ENCODE measurements at places on chromosomes 12 and 14.

GRCh38 chr12:1890810-1891209 lies 27.6 kb downstream of the CACNA2D4 start:
- H3K4me1 ChIP-seq, result no peaks in the 10 kb centered on the region
- H3K27ac ChIP-seq, result no peak overlapping the region
- H3K27me3 ChIP-seq, result no peaks in the 10 kb centered on the region
- no peaks in the 10 kb centered on the region for H3K36me3 ChIP-seq

DNA sequence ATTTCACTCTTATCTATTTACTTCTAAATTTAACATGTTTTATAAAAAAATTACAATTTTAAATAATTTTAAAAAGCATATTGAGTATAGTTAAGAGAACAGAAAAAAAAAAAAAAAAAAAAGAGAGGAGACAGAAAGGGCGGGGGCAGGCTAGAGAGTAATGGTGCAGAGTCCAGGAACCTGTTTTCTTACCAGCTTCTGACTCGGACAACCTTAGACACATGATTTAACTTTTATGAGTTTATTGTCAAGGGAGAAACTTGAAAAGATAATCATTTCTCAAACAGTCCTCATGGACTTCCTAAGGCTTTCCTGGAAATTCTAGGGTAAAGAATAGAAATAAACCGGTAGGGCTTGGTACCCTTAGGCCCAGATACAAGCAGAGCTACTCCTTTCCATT lies 84.3 kb downstream of the RPS6KA5 start:
- no peak overlapping the region for H3K4me3 ChIP-seq
- no peak for DNase-seq
- no peak overlapping the region for H3K27ac ChIP-seq
- no peaks in the 10 kb centered on the region for H3K36me3 ChIP-seq
- peaks cover 5% of the 10 kb centered on the region for H3K4me1 ChIP-seq

GRCh38 chr14:65753061-65753460 lies 340.5 kb downstream of the FUT8 start:
- no peak overlapping the region for H3K4me3 ChIP-seq
- no peaks in the 10 kb centered on the region for H3K36me3 ChIP-seq
- no peaks in the 10 kb centered on the region for H3K4me1 ChIP-seq
- no peaks in the 10 kb centered on the region for H3K27me3 ChIP-seq

- no peak overlapping the region for H3K27ac ChIP-seq
- no peaks in the 10 kb centered on the region for H3K27me3 ChIP-seq
- H3K4me3 ChIP-seq, result no peak overlapping the region
- H3K4me1 ChIP-seq, result no peaks in the 10 kb centered on the region
- no peak for DNase-seq
Measured at GRCh38 chr14:89992273-89992672, 36.5 kb downstream of the TDP1 start.

- no peaks in the 10 kb centered on the region for H3K27me3 ChIP-seq
- H3K36me3 ChIP-seq, result no peaks in the 10 kb centered on the region
- no peaks in the 10 kb centered on the region for H3K4me1 ChIP-seq
- H3K27ac ChIP-seq, result no peak overlapping the region
- no peak overlapping the region for H3K4me3 ChIP-seq
- no peak for DNase-seq
Measured at GRCh38 chr12:66453844-66454243, 151.6 kb downstream of the HELB start.

GRCh38 chr12:74292351-74293194 lies 245.1 kb upstream of the ATXN7L3B start:
- H3K4me1 ChIP-seq, result no peaks in the 10 kb centered on the region
- no peaks in the 10 kb centered on the region for H3K27me3 ChIP-seq
- no peak for DNase-seq
- no peaks in the 10 kb centered on the region for H3K36me3 ChIP-seq

GRCh38 chr12:5280086-5280485 lies 151.8 kb upstream of the NTF3 start:
- no peak overlapping the region for H3K27ac ChIP-seq
- no peaks in the 10 kb centered on the region for H3K36me3 ChIP-seq

GRCh38 chr12:94372461-94372860 lies 87.2 kb downstream of the CEP83 start:
- H3K4me1 ChIP-seq, result no peaks in the 10 kb centered on the region
- H3K27ac ChIP-seq, result no peak overlapping the region
- no peaks in the 10 kb centered on the region for H3K27me3 ChIP-seq
- H3K36me3 ChIP-seq, result no peaks in the 10 kb centered on the region
- no peak overlapping the region for H3K4me3 ChIP-seq

- no peak for DNase-seq
- H3K27me3 ChIP-seq, result no peaks in the 10 kb centered on the region
- peak overlapping the region; percentile 78 for H3K4me3 ChIP-seq
- peak overlapping the region; percentile 81 for H3K27ac ChIP-seq
Measured at GRCh38 chr14:77707355-77707723, 484 bp downstream of the ALKBH1 start.

DNA sequence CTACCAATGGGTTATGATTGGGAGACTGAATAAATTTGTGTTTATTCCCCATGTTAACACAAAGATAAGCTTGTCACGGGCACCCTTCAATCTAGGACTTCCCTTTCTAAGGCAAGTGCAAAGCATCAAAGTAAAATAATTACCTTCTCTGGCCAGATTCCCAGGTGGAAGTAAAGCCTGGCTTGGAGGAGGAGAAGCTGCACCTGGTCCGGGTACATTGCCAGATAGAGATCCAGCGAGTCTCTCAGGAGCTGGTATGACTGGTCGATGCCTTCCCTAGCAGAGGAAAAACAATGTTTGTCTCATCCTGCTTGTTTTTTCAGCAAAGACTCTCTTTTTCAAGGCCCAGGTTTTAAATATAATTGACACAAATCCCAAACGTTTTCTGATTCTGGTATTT lies 24.9 kb downstream of the FBXO21 start:
- H3K27ac ChIP-seq, result no peak overlapping the region
- DNase-seq, result no peak
- H3K27me3 ChIP-seq, result no peaks in the 10 kb centered on the region
- no peak overlapping the region for H3K4me3 ChIP-seq
- H3K36me3 ChIP-seq, result peaks cover 12% of the 10 kb centered on the region

- no peak overlapping the region for H3K27ac ChIP-seq
- H3K27me3 ChIP-seq, result no peaks in the 10 kb centered on the region
- peaks cover 15% of the 10 kb centered on the region for H3K4me1 ChIP-seq
Measured at GRCh38 chr12:56074396-56074795, 5.6 kb upstream of the ERBB3 start.

- no peaks in the 10 kb centered on the region for H3K4me1 ChIP-seq
- H3K27ac ChIP-seq, result no peak overlapping the region
- DNase-seq, result no peak
- H3K36me3 ChIP-seq, result no peaks in the 10 kb centered on the region
- H3K27me3 ChIP-seq, result no peaks in the 10 kb centered on the region
Measured at GRCh38 chr12:102592134-102592533, 111.8 kb upstream of the IGF1 start.

GRCh38 chr14:101077481-101078074 lies 174.1 kb upstream of the RTL1 start:
- H3K27me3 ChIP-seq, result peaks cover 18% of the 10 kb centered on the region
- H3K36me3 ChIP-seq, result no peaks in the 10 kb centered on the region
- peaks cover 9% of the 10 kb centered on the region for H3K4me1 ChIP-seq
- DNase-seq, result no peak
- H3K27ac ChIP-seq, result no peak overlapping the region

- H3K36me3 ChIP-seq, result peaks cover 4% of the 10 kb centered on the region
- DNase-seq, result peak; percentile 56
- peaks cover 54% of the 10 kb centered on the region for H3K4me1 ChIP-seq
- H3K27me3 ChIP-seq, result no peaks in the 10 kb centered on the region
Measured at GRCh38 chr12:124453419-124454351, 113.7 kb downstream of the NCOR2 start.

DNA sequence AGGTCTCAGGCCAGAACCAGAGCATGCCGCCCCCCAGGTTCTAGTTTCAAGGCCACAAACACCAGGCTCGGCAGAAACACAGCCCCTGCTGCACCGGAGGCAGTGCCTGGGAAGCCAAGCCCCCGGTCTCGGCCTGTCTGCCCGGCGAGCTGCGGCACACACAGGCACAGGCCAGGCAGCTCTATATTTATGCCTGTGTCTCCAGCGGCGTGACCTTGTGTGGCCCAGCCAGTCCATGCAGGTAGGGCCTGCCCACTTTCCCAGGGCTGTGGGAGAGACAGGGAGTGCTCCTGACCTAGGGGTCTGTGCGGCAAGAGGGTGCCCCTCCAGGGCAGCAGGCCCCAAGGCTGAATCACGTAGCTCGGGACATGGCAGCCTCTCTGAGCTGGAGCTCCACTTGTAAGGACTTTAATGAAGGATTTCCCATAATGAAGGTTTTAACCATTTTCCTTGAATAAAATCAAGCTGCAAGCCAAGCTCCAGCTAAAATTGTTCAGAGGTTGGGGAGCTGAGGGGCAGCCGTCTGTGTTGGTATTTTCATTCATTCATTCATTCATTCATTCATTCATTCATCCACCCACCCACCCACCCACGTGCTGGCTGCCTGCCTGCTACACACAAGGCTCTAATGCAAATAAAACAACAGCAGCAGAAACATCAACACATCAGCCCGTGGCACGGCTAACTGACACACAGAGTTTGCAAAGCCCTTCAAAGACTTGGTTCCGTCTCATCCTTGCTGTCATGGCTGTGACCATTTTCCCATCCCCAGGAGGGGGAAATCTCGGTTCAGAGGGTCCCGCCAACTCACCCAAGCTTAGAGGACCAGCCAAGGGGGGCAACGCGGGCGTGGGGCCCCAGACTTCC lies 92.0 kb downstream of the RFLNA start:
- peaks cover 6% of the 10 kb centered on the region for H3K36me3 ChIP-seq
- no peaks in the 10 kb centered on the region for H3K27me3 ChIP-seq
- H3K4me3 ChIP-seq, result no peak overlapping the region
- peaks cover 48% of the 10 kb centered on the region for H3K4me1 ChIP-seq

DNA sequence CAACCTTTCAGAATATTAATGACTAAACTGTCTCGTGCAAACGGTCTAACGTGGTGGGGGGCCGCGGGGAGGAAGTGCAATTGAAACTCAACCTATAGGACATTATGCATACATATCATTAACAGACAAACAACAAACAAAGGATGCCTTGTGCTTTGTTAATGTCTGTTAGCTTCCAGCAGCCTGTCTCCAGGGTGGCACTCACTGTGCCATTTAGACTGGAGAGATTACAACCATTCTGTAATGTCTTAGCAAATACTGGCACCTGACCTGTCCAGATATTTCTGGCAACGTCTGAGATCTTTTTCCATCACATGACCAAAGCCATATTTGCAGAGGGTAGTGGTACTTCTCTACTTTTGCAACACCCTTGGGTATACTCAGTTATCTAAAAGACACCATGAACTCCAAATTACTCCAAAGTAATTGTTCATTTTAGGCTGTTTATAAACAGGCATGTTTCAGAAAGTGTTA lies 11.6 kb downstream of the BHLHE41 start:
- no peak overlapping the region for H3K27ac ChIP-seq
- H3K27me3 ChIP-seq, result no peaks in the 10 kb centered on the region
- H3K36me3 ChIP-seq, result no peaks in the 10 kb centered on the region
- H3K4me1 ChIP-seq, result peaks cover 4% of the 10 kb centered on the region

- no peaks in the 10 kb centered on the region for H3K36me3 ChIP-seq
- no peak for DNase-seq
- H3K4me3 ChIP-seq, result no peak overlapping the region
- peak overlapping the region; percentile 85 for H3K27ac ChIP-seq
- H3K4me1 ChIP-seq, result peaks cover 97% of the 10 kb centered on the region
Measured at GRCh38 chr14:93040443-93040842, 75.3 kb downstream of the ITPK1 start.

GRCh38 chr14:99800781-99801180 lies 7.6 kb downstream of the EML1 start:
- no peak overlapping the region for H3K27ac ChIP-seq
- no peaks in the 10 kb centered on the region for H3K36me3 ChIP-seq
- no peaks in the 10 kb centered on the region for H3K27me3 ChIP-seq
